Stimulated activated CD4-positive, alpha-beta T cell treated with anti-CD3 and anti-CD28 coated beads, Interleukin-4, amount 100 ng/mL, for 24 hours (primary cell): ENCODE measurements at places on chromosomes 2 and 18.
A peak's percentile ranks its signal among the peaks of the same experiment; 100 is the strongest.

DNA sequence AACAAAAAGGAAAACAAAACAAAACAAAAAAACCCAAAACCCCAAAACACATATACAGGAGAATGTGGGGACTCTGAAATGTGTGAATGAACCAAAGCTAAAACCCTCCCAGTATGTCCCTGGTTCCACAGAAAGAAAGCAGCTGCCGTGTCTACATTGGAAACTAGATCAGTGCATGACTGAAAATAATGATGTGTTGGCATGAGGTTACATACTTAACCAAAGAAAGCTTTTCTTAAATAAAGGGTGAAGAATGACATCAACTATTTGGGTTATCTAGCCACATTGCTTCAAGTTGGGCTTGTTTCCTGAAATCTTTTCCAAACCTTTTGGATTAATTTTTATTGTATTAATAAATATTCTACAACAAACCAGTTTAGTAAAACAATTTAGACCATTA, 91.9 kb upstream of the FN1 start:
- no peak for DNase-seq

DNA sequence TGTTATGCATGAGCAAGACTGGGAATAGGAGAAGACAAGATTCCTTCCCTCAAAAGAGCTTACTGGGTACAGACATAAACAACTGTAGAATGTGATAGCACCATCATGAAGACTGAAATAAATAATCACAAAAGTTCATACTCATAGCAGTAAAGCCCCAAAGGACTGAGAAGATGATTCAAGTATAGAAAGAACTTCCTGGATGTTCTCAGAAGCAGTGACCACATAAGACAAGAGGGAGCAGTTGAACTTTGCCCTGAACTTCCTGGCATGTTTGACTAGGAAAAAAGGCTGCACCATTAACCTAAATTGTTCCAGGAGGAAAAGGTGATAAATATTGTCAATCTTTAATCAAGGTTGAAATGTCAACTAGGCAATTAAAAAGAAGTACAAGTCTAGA, 57.8 kb upstream of the CCDC141 start:
- DNase-seq, result no peak

GRCh38 chr18:62399276-62399675, 74.2 kb downstream of the TNFRSF11A start:
- DNase-seq, result no peak

GRCh38 chr2:60535685-60536312, 17.7 kb downstream of the BCL11A start:
- no peak for DNase-seq

DNA sequence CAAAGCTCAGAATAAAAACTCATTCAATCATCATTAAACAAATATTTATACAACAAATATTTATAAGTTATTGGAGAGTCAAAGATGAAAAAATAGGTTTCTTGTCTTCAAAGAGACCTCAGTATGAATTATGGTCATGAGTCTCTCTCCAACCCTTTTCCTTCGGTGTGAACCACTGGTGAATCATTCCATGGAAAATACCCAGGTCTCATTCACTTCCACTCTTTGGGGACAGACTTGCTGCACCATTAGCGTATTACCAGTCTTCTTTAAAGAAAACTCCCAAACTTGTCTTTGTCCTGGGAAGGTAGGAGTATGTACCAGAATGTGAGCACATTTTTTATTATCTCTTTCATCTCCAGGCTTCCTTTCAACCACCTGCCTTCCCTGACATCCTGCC, 257.4 kb upstream of the RBMS1 start:
- DNase-seq, result no peak

DNA sequence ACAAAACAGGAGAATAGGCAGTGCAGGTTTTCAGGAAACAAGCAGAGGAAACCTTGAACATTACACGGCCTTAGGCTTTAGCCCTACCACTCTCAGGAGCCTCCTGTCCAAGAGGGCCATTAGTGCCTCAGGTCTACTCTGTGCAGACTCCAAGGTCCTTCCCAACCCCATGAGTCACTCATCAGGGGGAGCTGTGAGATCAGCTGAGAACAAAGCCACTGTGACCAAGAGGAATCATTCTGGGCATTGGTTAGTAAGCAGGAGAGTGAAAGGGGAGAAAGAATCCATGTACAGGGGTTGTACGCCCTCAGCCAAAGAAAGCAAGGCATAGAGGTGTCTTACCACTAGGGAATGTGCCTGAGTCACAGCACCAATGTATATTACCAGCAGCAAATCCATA, 680.3 kb downstream of the DPP10 start:
- no peak for DNase-seq

DNA sequence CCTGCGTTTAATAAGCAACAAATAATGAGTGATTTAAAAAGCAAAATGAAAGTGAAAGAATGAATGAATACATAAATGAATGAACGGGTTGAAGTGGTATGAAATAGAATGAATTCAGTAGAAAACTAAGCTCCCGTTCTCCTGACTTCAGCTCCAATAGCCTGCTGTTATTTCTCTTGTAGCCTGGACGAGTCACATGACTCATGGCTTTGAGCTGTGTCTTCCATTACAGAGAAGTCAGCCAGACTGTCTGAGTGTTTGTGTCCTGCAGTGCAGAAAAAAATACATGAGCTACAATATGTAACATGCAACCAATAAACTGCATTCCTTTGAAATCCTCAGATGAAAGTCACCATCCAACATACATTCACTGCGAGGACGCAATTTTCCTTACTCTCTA, 21.2 kb downstream of the SCG2 start:
- DNase-seq, result no peak

DNA sequence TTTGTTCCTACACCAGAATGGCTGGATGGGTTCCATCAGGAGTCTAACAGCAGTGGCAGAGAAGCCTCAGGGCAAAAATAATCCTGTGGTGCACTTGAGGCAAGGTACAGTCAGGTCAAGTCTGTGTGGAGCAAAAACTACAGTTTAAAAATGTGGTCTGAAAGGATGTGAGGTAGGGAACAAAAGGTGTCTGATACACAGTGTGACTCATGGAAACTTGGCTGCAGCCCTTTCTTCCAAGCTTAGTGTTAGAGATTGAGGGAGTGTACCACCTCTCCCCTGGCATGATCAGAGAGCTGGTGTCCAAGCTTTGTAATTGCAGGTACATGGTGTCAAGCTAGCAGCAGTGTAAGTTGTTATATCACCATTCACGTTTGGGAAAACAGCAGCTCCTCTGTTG, 8.9 kb downstream of the ANKAR start:
- DNase-seq, result no peak

DNA sequence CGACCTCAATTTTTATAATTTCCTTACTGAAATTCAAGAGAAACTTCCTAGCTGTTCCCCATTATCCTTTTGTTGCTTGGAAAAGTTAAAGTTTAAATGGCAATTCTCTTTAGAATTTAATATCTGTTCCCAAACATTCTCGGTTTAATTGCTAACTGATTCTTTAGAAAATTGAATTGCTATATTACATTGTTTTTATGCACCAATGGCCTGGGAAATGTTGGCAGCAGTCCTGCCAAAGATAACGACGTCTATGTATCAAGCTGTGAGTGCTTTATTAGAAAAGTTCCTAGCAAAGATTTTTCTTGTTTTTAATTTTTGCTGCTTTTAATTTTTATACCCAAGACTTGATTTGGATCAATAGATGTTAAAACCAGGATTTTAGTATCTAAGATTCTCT, 167.8 kb upstream of the HDAC4 start:
- DNase-seq, result no peak

DNA sequence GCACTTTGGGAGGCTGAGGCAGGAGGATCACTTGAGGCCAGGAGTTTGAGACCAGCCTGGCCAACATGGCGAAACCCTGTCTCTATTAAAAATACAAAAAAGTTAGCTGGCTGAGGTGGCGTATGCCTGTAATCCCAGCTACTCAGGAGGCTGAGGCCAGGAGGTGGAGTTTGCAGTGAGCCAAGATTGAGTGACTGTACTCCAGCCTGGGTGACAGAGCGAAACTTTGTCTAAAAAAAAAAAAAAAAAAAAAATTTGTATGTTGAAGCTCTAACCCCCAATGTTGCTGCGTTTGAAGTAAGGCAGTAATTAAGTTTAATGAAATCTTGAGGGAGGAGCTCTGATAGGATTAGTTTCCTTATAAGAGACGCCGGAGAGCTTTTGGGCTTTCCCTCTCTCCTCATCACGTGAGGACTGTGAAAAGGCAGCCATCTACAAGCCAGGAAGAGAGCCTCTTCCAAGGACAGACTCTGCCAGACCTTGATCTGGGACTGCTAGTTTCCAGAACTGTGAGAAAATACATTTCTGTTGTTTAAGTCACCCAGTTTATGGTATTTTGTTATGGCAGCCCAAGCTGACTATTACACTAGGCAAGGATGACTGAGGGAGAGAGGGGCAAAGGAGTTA, 11.5 kb upstream of the PNPT1 start:
- no peak for DNase-seq

DNA sequence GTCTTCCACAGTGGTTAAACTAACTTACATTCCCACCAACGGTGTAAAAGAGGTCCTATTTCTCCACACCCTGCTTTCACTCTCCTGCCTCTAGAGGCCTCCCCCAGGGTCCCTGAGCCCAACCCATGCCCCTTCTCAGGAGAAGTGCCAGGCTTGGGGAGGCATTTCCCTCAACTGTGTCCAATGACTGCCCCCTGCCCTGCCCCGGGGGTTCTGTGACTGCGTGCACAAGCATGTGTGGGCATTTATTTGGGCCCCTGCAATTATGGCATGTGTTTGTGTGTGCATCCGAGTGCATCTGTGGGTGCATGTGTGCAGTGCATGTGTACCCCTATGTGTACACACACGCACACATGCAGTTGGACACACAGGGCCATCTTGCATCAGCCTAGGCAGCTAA, 57.3 kb downstream of the INHBB start:
- no peak for DNase-seq

GRCh38 chr18:12791610-12792009, 88.8 kb downstream of the PSMG2 start:
- DNase-seq, result no peak

- no peak for DNase-seq
These were observed 48.2 kb downstream of the CXCR4 start for GRCh38 chr2:136069773-136070172.

DNA sequence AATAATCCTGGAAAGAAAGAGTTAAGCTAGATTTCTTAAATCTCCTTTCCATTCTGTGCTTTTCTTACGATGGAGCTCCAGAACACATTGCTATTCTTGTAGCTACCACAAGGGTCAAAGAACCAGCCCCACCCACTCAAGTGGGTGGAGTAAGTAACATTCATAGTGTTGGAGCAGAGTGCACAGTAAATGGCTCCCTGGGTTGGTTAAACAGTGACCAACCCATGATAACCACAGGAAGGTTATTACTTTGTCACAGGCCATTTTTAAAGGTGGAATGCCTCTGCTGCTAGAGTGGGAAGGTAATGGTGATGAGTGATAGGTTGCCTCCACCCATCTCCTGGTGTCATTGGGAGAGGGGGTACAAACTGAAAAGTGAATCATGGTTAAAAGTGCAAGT, 13.9 kb downstream of the ARPC2 start:
- DNase-seq, result peak; percentile 40
